ENCODE measurements at places on chromosomes 2 and 18.
A peak's percentile ranks its signal among the peaks of the same experiment; 100 is the strongest.

DNA sequence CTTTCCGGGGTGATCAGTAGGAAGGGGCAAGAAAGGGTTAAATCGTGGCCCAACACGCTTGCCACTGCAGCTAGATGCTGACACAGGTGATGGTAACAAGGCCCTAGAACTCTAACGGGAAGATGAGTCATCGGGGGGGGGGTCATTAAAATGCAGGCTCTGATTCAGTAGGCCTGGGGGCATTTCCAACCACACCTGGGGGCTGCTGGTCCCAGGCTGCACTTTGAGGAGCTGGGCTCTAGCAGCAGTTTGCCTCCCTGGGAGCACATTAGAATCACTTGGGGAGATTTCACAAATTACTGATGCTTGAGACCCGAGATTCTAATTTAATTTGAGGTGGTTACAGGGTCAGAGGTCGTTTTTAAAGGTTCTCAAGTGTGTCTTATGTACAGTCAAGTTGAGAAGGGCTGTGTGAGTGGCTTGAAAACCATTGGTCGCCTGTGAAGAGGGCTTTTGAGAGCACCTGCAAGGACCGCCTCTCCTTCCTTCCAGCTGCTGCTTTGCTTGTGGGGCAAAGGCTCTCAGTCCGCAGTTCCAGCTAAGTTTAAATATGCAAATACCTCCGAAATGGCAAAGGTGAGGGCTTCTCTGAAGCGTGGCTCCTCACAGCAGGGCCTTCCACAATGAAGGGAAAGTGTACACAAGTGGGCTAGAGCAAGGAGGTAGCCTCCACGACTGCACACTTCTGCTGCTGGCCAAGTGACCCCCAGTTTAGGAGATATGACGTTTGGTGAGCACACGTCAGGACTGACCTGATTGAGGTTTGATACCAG is 128.0 kb upstream of the MSH6 start:
- DNase-seq = no peak

DNA sequence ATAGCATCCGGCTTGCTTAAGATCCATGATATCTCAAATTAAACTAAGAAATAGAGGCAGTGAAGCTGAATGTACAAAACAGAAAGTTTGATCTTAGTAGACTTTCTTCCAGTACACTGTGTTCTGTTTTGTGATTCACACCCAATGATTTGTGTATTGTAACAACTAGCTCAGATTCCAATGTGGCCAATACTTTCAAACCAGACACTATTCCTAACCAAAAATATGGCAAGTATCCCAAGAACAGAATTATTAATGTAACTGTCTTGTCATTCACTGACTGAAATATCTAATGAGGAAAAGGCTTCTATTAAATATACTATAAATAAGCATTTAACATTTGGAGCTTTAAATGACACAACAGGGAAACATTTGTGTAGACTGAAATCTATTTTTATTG is 299.1 kb downstream of the NRXN1 start:
- DNase-seq = no peak

GRCh38 chr18:34957119-34957863 is 83.9 kb upstream of the MAPRE2 start:
- no peak for DNase-seq

DNA sequence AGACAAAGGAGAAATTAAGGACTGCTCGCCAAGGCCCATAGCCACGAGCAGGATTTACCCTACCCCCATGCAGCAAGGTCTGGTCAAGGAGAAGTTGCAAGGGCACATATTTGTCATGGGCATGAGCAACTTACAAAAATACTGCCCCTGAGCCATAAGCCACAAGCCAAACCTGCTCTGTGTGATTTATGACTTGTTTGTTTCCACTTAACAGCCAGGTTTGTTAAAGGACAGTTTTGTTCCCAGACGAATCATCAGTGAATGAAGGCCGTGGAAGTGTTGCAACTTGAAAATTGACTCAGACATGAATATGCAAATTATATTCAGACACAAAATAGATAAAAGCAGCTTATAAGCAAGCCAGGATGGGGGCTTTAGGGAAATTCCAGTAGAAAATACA is 31.3 kb upstream of the EVA1A start:
- DNase-seq = no peak

DNA sequence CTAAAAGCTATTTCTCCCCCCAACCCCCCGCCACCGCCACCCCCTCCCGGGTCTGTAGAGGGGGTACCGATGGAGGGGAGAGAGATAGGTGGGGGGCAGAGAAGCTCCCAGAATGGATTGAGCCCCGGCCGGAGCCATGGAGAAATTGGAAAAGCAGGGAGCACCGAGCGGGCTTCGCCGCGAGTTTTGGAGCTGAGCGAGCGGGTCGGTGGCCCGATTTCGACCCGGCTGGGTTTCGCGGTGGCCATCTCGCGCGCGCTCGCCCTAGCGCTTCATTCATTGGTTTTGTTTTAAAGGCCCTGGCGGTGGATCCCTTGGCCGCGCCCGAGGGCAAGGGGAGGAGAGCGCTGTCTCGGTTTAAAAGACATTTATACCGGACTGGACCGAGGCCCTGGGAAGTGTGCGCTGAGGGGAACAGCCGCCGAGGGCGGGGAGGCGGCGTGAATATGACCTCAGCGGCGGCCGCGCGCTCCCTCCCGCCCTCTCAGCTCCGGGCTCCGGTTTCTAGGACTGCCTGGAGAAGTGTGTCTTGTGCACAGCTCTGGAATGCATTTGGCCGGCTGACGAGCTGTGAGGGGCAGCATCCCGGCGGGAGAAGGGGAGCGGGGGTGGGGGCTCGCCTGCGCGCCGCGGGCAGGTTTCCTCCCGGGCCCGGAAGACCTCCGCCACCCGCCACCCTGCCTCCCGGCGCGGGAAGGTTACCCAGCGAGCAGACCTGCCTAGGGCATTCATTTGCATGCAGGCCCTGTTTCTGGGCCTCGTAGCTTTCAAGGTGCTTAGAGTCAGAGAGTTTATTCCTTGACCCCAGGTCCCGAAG is 1.7 kb upstream of the SMAD7 start:
- DNase-seq = peak; percentile 92

Measured in femur (tissue), 1 donor.